ENCODE measurements at places on chromosomes 7 and 10.
A peak's percentile ranks its signal among the peaks of the same experiment; 100 is the strongest.

DNA sequence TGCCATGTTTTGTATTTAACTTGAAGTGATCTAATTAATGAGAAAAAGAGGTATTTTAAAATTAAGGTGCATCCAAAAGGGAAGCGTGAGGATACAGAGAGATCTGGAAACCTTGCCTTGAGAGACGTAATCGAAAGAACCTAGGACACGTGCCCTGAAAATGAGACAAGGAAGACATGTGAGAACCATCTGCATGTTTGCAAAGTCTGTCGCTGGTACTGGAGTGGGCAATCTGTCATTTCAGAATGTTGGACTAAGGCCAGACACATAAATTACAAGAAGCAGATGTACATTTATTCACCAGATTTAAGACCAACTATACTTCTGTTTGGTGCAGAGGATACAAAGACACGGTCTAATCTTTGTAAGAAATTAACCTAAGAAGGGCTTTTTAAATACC, 9.2 kb downstream of the AGR2 start:
- no peak for DNase-seq

- DNase-seq = no peak
Observed at GRCh38 chr7:144594580-144594979, 191.1 kb upstream of the NOBOX start.

GRCh38 chr7:19520392-19520791, 188.4 kb downstream of the POLR1F start:
- no peak for DNase-seq

DNA sequence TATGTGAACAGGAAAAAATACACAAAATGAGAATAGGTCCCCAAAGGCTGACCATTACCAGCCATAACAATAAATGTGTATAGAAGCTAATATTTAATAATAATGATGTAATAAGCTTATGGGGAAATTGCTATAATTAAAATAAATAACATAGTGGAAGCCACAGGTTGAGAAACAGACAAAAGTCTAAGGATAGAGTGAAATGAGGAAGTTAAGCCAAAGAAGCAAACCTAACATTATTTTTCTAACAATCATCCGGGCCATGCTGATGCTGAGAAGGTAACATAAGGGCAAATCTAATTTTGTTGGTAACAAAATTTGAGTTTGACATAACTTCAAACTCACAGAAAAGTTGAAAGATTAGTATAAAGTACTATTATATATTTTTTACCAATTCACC, 115.9 kb downstream of the MICU1 start:
- no peak for DNase-seq

DNA sequence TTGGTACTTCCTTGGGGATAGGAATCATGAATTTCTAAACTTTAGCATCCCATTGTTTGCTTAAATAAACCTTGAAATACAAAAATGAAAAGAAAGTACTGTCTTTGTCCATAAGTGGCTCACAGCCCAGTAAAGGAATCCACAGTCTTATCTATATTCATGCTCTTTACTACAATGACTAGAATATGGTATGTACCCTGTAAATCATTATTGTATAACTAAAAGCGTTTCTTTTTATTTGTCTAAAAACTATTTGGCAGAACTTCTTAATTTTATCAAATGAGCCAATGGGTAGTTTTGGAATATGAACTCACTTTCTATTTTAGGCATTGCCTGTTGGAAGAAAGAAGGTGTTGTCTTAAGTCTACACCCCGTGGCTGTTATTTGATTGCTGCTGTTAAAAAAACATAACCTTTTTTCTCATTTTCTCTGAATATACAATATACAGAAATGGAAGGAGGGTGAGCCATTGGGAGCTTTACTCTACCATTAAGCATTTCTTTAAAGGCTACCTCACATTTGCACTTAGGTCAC, 12.4 kb upstream of the STRIP2 start:
- DNase-seq = no peak

DNA sequence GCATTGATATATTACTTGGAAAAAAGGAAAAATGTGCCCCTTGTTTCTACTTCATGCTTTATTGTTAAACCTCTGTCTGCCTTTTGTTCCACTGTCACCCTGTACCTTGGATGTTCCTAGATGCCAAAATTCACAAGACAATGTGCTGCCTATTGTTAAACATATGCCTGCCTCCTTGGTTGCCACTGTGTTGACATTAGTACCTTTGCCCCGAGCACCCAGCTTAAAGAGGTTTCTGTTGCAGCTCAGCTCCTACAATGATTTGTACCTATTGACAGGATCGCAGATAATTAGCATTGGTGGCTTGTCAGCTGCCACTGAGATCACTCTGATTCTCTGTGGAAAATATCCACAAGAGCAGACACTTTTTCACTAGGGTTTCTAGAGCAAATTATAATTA, 188.0 kb downstream of the KCND2 start:
- no peak for DNase-seq

- no peak for DNase-seq
Observed at GRCh38 chr10:132065491-132066105, at the start of gene JAKMIP3. Gene JAKMIP3 (plus strand): TSS chr10:132065946. CDS start chr10:132104809, 38,863 bp downstream.

GRCh38 chr7:76065016-76065612, 17.2 kb downstream of the MDH2 start:
- no peak for DNase-seq

DNA sequence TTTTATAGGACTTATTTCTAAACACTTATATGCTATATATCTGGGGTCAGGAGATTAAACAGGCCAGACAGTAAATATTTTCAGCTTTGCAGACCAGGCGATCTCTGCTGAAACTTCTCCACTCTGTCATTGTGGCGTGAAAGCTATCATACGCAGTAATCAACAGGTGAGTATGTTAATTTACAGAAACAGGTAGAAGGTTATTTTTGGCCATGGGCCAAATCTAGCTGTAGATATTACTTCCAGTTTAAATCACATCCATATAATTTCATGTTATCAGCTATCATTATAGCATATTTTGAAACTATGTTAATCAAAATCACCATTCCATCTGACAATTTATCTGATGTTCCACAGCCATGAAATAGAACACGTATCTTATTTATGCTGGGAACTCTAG, 67.8 kb downstream of the GPR37 start:
- no peak for DNase-seq

DNA sequence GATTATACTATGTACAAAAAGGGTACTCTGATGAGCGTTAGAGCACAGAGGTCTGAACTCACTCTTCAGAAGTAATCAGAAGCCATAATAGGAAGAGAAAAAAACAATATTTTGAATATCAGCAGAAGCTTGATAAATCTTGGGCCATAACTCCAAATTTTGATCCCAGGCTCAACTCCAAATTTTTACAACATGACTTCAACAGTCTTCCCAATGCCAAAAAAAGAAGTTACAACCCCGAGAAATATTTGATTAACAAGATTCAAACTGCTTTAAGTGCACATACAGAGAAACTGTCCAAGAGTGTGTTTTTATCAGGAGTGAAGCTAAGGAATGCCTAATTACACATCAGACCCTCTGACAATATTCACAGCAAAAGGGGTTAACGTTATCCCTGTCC, 7.5 kb downstream of the MPP7 start:
- DNase-seq = no peak

DNA sequence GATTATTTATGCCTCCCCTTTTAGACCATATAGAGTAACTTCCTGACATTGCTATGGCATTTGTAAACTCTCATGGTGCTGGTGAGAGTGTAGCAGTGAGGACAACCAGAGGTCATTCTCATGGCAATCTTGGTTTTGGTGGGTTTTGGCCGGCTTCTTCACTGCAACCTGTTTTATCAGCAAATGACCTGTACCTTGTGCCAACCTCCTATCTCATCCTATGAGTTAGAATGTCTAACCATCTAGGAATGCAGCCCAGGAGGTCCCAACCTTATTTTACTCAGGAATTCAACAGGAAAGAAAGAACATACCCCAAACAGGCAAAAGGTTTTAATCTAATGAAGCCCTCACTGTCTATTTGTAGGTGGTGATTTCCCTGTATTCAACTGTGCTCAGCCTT, 205.4 kb upstream of the YAE1 start:
- DNase-seq = no peak

DNA sequence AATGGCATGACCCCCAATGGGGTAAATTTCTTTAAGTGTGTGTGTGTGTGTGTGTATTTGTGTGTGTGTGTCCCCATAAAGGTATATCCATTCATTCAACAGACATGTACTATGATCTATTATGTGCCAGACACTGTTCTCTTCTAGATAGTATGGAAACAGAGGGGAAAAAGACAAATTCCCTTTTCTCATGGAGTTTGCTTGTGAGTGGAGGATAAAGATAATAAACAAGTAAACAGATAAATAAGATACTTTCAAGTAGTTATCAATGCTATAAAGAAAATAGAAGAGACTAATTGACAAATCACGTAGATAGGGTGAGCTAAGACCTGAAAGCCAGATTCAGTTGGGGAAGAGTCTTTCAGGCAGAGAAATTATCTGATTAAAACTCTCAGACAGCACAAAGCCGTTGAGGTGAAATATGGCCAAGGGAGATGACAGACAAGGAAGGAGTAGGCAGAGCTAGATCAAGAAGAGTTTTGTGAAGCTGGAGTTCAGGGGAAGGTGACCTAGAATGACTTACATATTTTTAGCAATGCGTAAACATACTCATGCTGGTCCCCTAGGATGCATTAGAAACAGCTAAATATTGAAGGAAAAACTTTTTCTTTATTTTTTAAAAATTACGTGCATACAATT, 45.2 kb upstream of the DMTF1 start:
- no peak for DNase-seq

DNA sequence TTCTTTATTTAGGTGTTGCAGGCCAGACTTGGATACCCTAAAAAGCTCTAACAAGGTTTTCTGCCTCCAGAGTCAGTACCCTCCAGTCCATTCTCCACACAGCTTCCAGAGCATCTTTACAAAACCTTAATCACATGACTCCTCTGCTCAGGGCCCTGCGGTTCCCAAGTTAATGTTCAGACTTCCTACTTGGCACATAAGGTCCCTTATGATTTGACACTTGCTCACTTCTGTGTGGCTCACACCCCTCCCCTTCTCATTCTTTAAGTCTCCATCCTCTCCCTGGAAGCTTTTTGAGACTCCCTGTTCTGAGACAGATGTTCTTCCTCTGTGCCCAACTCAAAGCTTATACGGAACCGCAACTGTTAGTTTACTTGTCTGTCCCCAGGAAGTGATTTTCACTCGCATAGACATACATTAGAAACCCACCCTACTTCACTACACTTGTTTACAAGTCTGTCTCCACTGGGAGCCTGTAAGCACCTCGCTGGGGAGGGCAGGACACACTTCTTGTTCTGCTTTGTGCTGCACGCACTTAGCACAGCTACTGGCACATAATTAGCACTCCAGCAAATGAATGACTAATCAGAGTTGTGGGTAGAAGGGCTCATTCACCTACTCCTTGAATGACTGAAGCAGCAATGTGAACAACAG, 154.3 kb upstream of the LAMB4 start:
- DNase-seq = no peak

GRCh38 chr10:70887804-70888800, at the start of gene PCBD1:
Gene PCBD1 (minus strand): TSS chr10:70888565. CDS start chr10:70888533, 32 bp downstream.
- DNase-seq = peak; percentile 48

- DNase-seq = no peak
Observed at GRCh38 chr7:1950066-1950451, 280.0 kb downstream of the ELFN1 start.

- no peak for DNase-seq
Observed at GRCh38 chr7:127680983-127681382, 29.0 kb downstream of the SND1 start.

GRCh38 chr10:52883996-52884871, 111.7 kb upstream of the MBL2 start:
- DNase-seq = no peak

- DNase-seq = no peak
Observed at GRCh38 chr7:134707663-134708378, 61.2 kb downstream of the BPGM start.

DNA sequence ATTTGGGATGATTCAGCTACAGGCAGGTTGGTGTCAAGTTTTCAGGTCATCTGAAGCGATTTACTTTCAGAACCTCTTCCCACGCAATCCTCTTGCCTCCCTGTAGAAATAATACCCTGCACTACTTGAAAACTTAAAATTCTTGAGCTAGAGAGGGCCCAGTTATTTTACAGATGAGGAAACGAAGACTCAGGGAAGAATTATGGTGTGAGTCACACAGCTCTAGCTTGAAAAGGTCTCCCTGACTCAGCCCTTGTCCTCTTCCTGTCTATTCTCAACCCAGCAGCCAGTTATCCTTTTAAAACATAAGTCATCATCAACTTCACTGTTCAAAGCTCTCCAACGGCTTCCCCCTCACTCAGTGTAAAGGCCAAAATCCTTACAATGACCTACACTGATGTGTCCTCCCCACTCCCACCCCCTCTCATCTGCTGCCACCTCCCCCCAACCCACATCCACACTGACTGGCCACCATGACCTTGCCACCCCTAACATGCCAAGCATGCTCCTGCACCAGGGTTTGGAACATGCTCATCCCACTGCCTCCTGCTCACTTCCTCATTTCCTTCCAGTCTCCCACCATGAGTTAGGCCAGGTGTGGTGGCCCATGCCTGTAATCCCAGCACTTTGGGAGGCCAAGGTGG, 3.4 kb downstream of the DNMBP start:
- DNase-seq = no peak

- DNase-seq = no peak
Observed at GRCh38 chr10:85604884-85605283, 761.7 kb downstream of the GRID1 start.

- DNase-seq = no peak
Observed at GRCh38 chr7:45469103-45469502, 105.1 kb upstream of the ADCY1 start.

- no peak for DNase-seq
Observed at GRCh38 chr7:41164440-41164839, 538.5 kb downstream of the INHBA start.

DNA sequence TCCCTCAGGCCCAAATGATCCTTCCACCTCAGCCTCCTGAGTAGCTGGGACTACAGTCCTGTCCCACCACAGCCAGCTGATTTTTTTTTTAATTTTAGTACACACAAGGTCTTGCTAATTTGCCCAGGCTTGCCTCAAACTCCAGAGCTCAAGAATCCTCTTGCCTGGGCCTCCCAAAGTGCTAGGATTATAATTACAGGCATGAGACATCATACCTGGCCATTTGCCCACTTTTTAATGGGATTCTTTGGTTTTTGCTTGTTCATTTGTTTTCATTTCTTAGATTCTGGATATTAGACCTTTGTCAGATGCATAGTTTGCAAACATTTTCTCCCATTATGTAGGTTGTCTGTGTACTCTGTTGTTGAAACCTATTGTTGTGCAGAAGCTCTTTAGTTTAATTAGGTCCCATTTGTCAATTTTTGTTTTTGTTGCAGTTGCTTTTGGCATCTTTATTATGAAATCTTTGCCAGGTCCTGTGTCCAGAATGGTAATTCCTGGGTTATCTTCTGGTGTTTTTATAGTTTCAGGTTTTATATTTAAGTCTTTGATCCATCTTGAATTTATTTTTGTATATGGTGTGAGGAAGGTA, 95.2 kb downstream of the GLCCI1 start:
- no peak for DNase-seq

GRCh38 chr7:146172112-146172511, 55.5 kb downstream of the CNTNAP2 start:
- DNase-seq = no peak
